Esophagus muscularis mucosa (tissue), 4 donors: ENCODE measurements at places on chromosomes 2 and 18. TPM values are rescaled to one million over a fixed set of nuclear protein-coding genes. Genes with fewer than 3 reads are reported as not detected.
A peak's percentile ranks its signal among the peaks of the same experiment; 100 is the strongest.

DNA sequence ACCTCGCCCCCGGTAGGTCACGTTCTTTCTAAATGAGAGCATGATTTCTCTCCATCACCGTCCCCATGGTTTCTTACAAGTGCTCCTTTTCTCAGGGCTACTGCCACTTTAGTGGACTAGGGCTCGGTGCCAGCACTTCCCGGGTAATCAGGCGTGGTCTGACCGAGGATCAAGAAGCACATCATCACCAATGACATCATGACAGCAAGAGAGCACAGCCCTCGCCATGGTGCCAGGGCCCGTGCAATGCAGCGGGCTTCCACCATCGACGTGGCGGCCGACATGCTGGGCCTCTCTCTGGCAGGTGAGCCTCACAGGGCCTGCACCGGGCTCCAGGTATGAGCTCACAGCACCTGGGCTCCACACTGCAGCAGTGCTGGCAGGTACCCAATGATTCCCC is 75.2 kb downstream of the INPP4A start:
- H3K4me3 ChIP-seq, result no peak overlapping the region
- no peaks in the 10 kb centered on the region for H3K27me3 ChIP-seq
- H3K27ac ChIP-seq, result no peak overlapping the region
- peaks cover 59% of the 10 kb centered on the region for H3K4me1 ChIP-seq
- H3K36me3 ChIP-seq, result peaks cover 3% of the 10 kb centered on the region
- DNase-seq, result peak; percentile 74

GRCh38 chr2:167005096-167005495 is 116.8 kb downstream of the XIRP2 start:
- H3K4me3 ChIP-seq, result no peak overlapping the region
- no peaks in the 10 kb centered on the region for H3K36me3 ChIP-seq
- H3K27ac ChIP-seq, result no peak overlapping the region
- no peaks in the 10 kb centered on the region for H3K4me1 ChIP-seq
- DNase-seq, result no peak

RBFA gene
- total RNA-seq, result 26.7 TPM

YES1 gene
- 122 TPM for total RNA-seq
